ENCODE measurements at places on chromosomes 12 and 14.

- DNase-seq: no peak
Measured at GRCh38 chr14:68719634-68720384, 73.1 kb downstream of the ZFP36L1 start.

GRCh38 chr12:6956021-6956727 lies 5.0 kb downstream of the PTPN6 start:
- DNase-seq: no peak

GRCh38 chr14:65424531-65424930 lies 12.0 kb downstream of the FUT8 start:
- no peak for DNase-seq

DNA sequence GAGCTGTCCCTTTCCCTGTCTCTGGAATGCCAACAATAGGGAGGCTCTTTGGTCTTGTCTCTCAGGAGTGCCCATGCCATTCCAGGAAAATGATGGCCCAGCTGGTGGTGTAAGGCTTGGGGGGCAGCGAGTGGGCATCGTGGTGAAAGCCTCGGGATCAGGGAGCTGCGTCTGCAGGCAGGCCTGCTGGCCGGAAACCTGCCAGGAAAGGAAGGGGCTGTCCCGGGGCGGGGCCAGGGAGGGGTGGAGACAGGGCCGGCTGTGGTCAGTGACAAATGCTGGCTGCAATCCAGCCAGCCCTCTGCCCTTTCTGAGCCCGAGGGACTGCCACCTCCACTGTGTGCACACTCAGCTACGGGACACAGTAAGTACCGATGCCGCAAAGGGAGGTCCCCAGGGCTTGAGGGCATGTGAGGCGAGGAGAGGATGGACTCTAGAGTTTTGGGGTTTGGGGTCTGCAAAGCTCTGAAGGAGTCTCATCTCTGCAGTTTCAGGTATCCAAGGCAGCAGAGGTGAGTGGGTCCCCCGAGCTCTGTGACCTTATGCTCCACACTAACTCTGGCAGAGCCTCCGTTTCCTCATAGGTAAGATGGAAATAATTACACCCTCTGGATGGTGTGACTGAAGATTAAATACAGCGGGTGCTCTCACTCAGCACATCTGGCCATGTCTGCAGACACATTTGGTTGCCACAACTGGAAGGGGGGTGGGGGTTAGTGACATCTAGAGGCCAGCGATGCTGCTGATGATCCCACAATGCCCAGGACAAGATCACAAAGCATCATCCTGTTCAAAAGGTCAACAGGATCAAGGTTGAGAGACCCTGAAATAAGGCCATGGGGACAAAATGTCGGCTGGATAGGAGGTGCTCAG lies at the start of gene SERPINA5:
Gene SERPINA5, plus strand, starts transcription at position 300 of the 873 bp plus-strand sequence. CDS start 5,937 bp downstream, outside the sequence.
- DNase-seq: no peak

GRCh38 chr14:75264036-75264435 lies 14.6 kb upstream of the FOS start:
- DNase-seq: no peak

- DNase-seq: no peak
Measured at GRCh38 chr14:35515916-35516315, 18.0 kb upstream of the INSM2 start.

DNA sequence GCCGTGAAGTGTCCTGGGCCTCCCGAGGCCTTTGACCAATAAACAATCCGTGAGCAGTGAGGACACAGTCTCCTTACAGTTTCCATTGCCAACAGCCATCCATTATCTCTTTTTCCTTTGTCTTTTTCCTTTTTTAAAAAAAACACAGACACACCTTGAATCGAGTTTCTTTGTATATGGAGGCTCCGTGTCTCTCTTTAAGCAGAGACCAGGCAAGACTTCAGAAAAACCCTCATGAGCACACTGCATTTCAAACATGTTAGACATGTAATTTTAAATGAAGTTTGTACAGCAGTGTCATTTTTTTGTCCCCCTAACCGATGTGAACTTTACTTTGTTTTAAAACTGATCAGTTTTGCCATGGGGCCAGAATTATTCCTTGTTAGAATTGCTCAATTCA lies 111.1 kb downstream of the SPTSSA start:
- no peak for DNase-seq

All from activated CD4-positive, alpha-beta T cell treated with anti-CD3 and anti-CD28 coated beads, Interleukin-2, amount 10 ng/mL, durations not matched to agents 7 days and 5 days (primary cell).